Fibroblast of upper back skin (primary cell): ENCODE measurements at places on chromosomes 6 and 20.
A peak's percentile ranks its signal among the peaks of the same experiment; 100 is the strongest.

GRCh38 chr6:116812051-116812650, 16.7 kb downstream of the GPRC6A start:
- no peak for DNase-seq

DNA sequence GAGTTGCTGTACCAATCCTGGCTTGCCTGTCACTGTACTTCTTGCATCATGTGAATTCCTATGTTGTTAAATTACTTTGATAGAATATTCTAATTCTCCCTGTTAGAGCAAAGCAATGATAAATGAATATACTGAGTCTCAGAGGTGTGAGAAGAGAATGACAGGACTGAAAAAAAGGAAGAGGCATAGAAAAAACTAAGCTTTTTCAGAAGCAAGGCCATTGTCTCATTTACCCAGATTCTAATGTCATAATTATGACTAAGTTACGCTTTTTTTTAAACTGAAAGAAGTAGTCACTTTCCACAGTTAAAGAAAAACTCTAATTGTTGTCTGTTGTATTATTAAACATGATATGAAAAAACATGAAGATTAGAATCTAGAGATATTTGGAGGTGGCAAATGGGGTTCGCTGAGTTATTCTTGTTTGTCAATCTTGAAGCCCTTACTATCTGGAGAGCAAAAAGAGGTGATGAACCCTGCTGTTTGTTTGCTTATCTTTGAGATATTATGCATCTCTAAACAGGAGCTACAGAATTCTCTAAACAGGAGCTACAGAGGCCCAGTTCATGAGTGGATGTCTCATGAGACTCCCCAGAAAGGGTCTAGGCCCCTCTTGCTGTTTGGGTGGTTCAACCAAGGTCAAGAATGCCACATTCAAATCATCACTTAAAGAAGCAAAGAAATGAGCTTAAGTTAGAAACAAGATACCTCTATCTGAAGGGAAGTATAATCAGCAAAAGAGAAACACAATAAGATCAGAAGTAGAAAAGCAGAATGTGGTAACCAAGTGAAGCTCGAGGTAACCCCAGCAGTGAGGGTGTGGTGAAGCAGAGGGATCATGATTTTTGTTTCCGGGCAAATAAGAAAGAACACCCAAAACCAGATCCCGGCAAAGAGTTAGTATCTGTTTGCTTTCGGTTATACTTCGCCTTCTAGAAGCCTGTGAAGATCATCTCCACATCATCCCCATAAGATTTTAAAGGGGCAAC, 33.3 kb upstream of the THEMIS start:
- DNase-seq, result no peak

- DNase-seq, result no peak
Observed at GRCh38 chr20:3247638-3248037, 8.6 kb upstream of the SLC4A11 start.

DNA sequence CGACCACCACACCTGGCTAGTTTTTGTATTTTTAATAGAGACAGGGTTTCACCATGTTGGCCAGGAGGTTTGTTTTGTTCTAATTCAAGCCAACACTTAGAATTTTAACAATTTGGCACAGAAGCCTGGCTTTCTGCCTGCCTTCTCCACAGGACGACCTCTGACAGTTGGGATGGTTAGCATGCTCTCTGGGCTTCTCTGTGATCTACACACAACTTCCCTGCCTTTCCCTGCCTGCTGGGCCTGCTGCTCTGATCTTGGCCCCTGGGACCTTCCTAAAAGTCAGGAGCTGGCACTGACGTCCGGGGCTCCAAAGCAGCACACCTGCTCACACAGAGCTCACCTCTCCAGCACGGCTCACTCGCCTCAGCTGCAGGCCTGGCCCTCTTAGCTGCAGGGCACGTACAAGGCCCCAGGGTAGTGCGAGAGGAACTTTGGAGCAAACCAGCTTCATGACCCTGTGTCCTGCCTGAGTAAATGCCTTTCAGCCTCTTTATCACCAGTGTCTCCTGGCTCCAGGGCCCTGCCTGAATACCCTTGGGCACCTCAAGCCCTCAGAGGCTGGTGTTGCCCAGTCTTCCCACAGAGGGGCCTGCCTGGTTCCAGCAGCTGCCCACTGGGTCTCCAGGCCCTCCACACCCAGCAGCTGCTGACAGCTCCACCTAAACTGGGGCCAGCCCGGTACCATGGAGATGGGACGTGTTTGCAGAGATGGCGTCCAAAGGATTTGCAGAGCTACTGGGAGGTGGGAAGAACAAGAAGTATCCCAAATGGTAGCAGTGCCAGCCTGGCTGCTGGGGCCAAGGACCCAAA, 96.0 kb downstream of the PSMB1 start:
- DNase-seq, result no peak

DNA sequence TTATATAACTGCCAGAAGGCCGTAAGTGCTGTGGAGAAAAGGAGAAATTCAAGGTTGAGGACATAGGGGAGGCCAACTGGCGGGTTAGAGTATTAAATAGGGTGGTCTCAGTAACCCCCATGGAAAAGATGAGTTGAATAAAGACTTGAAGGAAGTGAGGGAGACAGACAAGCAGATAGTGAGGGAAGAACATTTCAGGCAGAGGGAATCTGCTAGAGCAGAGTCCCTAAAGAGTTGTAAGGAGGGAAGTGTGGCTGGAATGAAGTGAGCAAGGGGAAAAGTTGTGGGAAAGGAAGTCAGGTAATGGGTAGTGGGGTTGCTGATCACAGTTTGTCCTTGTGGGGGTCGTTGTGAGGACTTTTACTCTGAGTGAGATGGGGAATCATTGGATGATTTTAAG, 1.4 kb downstream of the KIFC1 start:
- no peak for DNase-seq

DNA sequence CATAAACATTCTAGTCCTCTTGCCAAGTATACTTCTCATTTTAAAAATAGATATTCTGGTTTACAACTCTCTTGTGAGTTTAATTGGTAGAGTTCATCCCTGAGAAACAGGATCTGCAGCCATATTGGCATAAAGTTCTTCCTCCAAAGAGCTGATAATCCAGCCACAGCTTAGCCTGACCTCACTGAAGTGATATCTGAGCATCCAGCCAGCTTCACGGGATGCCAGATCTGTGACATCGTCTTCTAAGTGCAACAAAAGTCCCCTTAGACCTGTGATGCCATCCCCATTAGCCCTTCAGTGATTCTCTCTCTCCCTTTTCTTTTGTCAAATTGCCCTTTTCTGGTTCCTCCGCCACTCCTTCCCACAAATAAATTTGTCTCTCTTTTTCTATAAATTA, 180.6 kb upstream of the STXBP5 start:
- no peak for DNase-seq

GRCh38 chr6:108655806-108656651, 95.3 kb downstream of the FOXO3 start:
- DNase-seq, result peak; percentile 88

GRCh38 chr6:113411011-113411410, 446.1 kb upstream of the MARCKS start:
- no peak for DNase-seq
